ENCODE measurements at places on chromosomes 7 and 10.

DNA sequence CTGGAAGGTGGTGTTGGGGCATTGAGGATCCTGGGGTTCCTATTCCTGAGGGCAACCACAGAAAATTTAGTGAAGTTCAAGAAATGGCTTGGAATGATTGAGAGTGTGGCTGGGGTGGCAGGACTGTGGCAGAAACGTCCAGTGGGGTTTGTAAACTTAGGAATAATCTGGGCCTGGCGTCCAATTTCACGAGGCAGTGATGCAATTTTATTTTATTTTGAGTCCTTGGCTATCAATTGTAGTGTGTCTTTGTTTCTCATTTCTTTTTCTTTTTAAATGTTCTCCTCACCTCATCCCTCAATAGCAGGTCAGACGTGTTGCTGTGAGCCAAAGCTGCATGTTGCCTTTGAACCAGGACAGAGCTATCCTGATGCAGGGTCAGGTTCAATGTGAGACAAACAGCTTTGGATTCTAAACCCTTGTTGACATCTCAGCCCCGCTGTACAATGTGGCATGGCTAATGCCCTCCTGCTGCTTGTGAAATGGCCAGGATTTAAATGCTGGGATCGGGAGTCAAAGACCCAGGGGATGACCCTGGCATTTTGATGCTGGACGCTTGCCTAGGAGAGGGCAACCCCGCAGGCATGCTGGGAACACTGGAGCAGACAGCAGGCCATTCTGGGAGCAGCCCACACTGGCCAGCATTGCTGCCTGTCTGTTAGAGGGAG, 64.8 kb downstream of the RBM20 start:
- no peak for DNase-seq

GRCh38 chr10:70368774-70369482, 13.5 kb downstream of the LRRC20 start:
- DNase-seq, result no peak

DNA sequence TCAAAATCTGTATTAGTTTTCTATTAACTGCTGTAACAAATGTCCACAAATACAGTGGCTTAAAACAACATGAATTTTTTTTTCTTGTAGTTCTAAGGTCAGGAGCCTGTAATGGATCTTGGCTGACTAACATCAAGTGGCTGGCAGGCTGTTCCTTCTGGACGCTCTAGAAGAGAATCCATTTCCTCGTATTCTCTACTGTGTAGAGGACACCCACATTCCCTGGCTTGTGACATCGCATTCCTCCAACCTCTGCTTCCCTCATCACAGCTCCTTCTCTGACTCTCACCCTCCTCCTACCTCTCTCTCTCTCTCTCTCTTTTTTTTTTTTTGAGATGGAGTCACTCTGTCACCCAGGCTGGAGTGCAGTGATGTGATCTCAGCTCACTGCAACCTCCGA, 4.8 kb upstream of the CALHM1 start:
- no peak for DNase-seq

DNA sequence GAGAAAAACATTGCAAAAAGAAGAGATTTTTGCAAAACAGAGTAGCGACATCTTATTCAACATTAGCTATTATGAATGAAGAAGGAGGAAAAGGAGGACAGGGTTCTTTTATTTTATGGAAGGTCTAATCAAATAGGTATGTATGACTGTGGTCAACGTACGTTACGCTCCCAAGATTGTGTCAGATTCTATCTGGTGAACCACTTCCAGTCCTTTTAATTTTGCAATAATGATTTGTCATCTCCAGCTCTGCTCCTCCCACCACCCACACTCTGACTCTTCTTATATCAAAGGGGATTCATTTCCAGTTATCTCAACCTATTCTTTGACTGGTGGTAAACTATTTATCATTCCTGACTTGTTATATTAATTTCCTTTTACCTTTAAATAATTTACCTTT, 259.9 kb downstream of the CACNA2D1 start:
- DNase-seq, result no peak

DNA sequence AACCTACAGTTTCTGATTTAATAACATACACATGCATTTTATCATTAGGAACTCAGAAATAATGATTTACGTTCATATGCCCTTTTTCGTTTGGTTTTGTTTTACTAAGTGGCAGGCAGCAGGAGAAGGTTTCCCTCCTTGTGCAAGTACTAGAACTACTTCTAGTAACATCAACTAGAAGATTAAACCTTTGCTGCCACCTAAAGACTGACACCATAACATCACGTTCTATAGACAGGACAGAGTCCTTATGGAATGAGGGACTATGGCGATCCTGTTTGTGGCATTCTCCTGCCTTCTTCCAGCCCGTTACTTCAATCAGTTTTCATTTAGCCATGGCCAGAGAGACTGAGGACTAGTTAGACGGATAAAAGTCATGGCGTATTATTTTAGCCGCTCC, 53.2 kb downstream of the GAD2 start:
- no peak for DNase-seq

GRCh38 chr7:40095230-40095629, 39.2 kb downstream of the MPLKIP start:
- DNase-seq, result no peak

DNA sequence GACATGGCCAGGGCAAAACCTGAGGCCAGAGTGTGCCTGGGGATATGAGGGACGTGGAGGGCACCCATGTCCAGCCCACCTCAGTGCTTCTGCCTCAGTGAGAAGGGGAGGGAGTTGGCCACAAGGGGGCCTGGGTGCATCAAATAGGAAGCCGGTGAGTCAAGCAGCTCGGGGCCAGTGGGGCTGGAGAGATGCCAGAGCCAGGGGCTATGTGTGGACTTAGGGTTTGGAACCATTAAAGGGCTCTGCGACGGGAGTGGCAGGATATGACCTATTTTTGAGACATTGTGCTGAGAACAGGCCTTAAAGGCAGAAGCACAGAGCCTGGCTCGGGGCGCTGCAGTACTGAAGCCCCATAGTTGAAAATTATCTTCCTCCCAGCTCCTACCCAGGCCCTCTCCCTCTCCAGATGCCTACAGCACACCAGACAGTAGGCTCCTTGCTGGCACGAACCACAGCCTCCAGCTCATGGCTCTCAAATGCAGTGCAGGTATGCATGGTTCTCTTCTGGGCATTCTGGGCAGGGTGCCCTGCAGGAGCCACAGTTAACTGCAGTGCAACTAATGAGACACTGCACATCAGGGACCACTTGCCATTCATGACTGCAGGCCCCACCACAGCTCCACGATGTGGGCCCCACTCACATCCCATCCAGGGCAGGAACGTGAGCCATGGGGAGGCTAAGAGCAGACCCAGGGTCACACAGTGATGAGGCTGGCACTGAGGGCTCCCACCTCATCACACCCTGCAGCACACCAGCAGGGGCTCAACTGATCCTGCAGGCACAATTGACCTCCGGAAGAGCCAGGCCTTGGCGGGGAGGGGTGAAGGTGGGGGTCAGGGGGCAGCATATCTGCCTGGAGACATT, 7.2 kb upstream of the PGAM2 start:
- DNase-seq, result peak; percentile 44

GRCh38 chr7:138542183-138542582, 82.1 kb downstream of the TRIM24 start:
- DNase-seq, result no peak

GRCh38 chr7:81013083-81013817, 94.4 kb upstream of the SEMA3C start:
- DNase-seq, result no peak

GRCh38 chr7:79403879-79404278, 49.6 kb downstream of the MAGI2 start:
- DNase-seq, result no peak

DNA sequence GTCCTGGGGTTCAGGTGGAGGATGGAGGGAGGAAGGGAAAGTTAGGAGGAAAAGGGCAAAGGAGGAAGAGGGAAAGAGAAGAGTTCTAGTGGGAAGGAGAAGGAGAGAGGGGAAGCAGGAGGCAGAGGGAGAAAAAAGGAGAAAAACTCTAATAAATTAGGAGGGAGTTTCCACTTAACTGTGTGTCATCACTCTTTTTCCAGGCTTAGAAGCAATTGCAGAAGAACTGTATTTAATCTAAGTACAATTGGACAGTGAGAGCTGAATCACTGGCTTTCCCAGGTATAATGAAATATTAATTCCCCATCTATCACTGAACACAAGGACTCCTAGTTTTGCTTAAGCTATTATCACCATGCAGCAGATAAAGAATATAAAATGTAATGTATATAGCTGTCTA, 76.8 kb downstream of the CREB3L2 start:
- DNase-seq, result no peak

GRCh38 chr7:18165166-18165565, 137.5 kb upstream of the PRPS1L1 start:
- no peak for DNase-seq

- DNase-seq, result peak; percentile 16
Observed at GRCh38 chr10:26391701-26392695, 46.1 kb upstream of the APBB1IP start.

DNA sequence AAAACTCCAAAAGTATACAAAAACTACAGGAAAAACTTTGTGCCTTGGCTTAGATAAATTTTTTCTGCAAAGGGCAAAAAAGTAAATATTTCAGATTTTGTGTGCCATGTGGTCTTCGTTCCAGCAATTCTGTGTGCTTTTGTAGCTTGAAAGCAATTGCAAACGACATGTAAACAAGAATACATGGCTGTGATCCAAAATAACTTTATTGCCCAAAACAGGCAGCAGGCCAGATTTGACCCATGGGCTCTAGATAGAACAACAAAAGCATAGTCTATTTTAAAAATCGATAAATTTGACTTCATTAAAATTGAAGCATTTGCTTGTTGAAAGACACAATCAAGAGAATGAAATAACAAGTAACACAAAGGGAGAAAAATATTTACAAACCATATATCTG, 336.6 kb downstream of the HPSE2 start:
- no peak for DNase-seq

- DNase-seq, result no peak
Observed at GRCh38 chr7:155138204-155138603, 68.1 kb downstream of the HTR5A start.

DNA sequence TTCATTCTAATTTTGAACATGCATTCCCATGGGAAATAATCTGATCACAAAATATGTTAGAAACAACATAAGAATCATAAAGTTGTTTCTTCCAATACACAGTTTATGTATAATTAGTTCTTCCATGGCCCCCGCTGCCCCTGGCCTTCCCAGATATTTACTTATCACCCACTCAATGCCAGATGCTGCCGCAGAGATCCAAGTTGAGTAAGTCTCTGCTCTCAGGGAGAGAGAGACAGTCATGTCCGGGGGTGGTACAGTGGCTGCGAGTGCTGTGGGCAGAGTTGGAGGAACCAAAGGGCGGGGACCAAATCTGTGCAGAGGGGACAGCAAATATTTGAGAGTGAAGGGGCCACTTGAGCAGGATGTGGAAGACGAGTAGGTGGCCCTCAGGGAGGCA, 37.1 kb downstream of the COL26A1 start:
- no peak for DNase-seq

- no peak for DNase-seq
Observed at GRCh38 chr7:78017591-78018100, 219.1 kb downstream of the PHTF2 start.

- peak; percentile 17 for DNase-seq
Observed at GRCh38 chr10:62852961-62853702, 37.0 kb upstream of the EGR2 start.

DNA sequence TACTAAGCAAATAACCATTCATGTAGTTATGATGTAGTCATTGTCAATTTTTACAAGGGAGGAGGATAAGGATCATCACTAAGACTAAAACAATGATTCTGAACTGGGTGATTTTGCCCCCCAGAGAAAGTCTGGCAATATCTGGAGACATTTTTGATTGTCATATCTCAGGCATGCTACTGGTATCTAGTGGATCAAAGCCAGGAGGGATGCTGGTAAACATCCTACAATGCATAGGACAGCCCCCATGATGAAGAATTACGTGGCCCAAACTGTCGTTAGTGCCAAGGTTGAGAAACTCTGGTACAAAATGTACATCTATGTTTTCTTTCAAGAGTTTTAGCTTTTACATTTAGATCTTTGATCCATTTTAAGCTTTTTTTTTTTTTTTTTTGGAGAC, 57.3 kb downstream of the GBF1 start:
- no peak for DNase-seq

- no peak for DNase-seq
Observed at GRCh38 chr10:58436071-58436470, 50.9 kb downstream of the TFAM start.

GRCh38 chr10:112752288-112752687, 197.8 kb upstream of the TCF7L2 start:
- DNase-seq, result no peak

GRCh38 chr7:2425749-2426148, 22.3 kb downstream of the CHST12 start:
- no peak for DNase-seq

- no peak for DNase-seq
Observed at GRCh38 chr7:48305661-48306060, 134.4 kb downstream of the ABCA13 start.

- no peak for DNase-seq
Observed at GRCh38 chr10:103893817-103894216, 24.2 kb downstream of the STN1 start.

- no peak for DNase-seq
Observed at GRCh38 chr10:10878963-10879362, 138.7 kb upstream of the CELF2 start.

DNA sequence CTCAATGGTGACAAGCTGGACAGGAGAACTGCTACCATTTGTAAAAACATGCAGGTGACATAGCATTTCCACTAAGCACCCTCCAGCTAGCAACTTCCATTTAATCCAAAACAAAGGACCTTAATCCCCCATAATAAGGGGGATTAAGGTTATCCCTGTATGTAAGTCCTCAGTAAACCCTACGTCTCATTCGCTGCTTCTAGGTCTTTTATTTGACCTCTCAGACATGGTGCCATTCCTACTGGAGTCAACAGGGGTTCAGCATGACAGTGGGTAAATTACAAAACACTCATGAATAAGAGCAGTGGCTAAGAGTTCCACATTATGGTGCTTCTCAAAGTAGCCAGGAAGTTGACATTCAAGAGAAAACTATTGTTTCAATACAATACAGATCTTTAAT, 121.8 kb upstream of the CAV2 start:
- DNase-seq, result no peak

GRCh38 chr10:117266812-117267211, 25.9 kb downstream of the SLC18A2 start:
- DNase-seq, result no peak

DNA sequence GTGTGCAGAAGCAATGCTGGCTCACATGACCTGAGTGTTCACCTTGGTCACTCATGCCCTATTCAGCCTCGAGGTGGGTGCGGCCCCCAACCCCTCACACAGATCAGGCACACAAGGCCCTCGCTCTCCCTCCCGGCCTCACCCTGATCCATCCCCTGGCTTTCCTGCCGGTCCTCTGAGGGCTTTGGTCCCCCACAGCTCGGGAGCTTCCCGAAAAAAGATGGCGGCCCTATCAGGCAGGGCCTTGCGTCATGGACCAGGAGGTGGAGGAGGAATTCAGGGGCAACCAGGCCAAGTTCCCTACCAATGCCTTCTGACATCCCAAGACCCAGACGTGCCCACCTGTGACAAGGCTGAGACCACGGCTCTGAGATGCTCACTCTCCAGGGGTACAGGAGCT, 43.7 kb upstream of the DNAAF5 start:
- DNase-seq, result no peak

- DNase-seq, result no peak
Observed at GRCh38 chr10:6008497-6009142, 31.3 kb upstream of the IL15RA start.
